Stimulated activated CD4-positive, alpha-beta T cell treated with anti-CD3 and anti-CD28 coated beads, Interleukin-4, amount 100 ng/mL, for 48 hours (primary cell): ENCODE measurements at places on chromosomes 13 and 19.

GRCh38 chr19:48444129-48444935, 1.5 kb upstream of the GRWD1 start:
- no peak for DNase-seq

GRCh38 chr13:39095500-39095899, 57.2 kb downstream of the NHLRC3 start:
- no peak for DNase-seq

DNA sequence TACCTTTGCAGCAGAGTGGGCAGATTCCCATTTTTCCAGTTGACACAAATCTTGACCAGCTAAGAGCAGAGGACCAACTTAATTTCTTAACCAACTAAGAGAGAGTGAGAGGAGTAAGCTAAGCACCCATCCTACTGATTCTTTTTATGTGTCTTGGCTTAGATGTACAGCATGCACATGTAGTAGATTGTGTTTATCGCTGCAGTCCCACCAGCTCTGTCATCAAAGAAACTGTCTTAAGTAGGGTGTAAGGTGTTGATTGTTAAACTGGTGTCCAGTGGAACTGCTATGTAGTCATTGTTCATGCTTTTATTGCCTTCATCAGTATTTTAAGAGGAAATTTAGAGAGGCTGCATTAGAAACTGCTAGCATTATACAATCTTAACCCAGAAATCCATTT, 9.0 kb upstream of the UFM1 start:
- no peak for DNase-seq

- no peak for DNase-seq
Observed at GRCh38 chr13:37409756-37410155, 188.8 kb downstream of the POSTN start.

DNA sequence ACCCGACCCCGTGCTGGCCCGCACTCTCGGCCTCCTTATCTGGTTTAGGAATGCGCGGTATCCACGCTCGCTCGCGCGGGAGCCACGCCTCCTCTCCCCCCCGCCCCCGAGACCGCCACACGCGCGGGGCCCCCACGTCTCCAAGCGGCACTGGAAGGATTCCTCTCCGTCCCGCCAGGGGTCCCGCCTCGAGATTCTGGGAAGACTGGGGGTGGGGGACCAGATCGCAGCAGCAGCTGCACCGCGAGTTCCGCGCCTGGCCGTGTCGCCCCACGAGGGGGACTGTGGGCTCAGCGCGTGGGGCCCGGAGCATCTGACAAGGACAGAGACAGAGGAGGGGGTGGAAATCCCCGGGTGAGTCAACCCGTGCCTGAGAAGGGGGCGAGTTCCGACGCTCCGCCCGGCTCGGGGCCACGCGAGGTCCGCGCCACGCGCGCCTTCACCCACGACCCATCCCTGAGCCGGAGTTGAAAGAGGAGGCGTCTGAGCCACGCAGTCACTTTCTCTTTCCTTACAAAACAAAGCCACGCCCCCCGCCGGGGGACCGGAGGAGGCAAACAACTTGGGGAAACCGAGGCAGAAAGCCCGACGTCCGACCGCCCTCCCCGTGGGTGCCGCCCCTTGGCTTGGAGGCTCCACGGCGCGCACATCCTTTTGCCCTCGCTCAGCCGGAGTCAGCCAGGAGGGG, 814 bp downstream of the S1PR2 start:
- peak; percentile 38 for DNase-seq
